ENCODE measurements at places on chromosomes 5 and 9. TPM values are rescaled to one million over a fixed set of nuclear protein-coding genes. Genes with fewer than 3 reads are reported as not detected.
A peak's percentile ranks its signal among the peaks of the same experiment; 100 is the strongest.

The DRD1 gene
- 0.07 TPM for polyA plus RNA-seq

The ORM1 gene
- polyA plus RNA-seq, result 0.99 TPM

- no peaks in the 10 kb centered on the region for H3K4me1 ChIP-seq
- no peaks in the 10 kb centered on the region for H3K27me3 ChIP-seq
- no peak overlapping the region for H3K27ac ChIP-seq
- DNase-seq, result peak; percentile 70
Observed at GRCh38 chr5:429453-430188, 13.4 kb upstream of the EXOC3 start.

DNA sequence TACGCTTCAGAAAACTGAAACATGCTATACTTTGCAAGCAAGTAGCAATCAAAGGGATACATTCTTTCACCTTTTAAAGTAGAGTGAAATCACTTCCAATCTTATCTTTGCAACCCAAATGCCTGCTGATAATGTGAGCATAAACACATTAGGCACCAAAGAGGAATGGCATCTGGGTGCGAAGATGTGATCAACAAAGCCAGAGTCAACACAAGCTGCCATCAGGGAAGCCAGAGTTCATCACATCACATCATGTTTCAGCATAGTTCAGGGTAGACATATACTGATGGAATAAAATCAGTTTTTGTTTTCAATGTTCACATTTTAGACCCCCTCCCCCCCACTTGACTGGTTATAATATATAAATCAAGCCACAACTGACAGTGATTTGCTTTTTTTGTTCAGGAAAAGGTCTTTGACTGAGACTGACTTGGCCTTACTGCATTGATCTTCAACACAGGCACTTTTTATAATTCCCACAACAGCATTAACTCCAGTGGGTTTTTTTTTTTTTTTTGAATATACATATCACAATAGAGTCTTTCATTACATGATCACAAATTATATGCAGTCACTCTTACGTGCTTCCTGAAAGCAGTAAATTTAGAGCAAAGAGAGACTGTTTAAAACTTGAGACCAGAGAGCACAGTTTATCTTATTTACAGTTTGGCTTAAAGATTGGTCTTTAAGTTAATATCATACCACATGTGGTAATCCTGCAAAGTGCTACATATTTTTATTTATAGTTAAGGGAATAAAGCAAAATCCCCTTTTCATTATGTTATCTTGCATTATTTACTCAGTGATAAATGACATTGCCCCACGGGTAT is 20.3 kb downstream of the AOPEP start:
- H3K4me3 ChIP-seq, result no peak overlapping the region
- no peaks in the 10 kb centered on the region for H3K4me1 ChIP-seq
- no peak for DNase-seq
- H3K27ac ChIP-seq, result no peak overlapping the region
- H3K27me3 ChIP-seq, result no peaks in the 10 kb centered on the region
- H3K36me3 ChIP-seq, result peaks cover 26% of the 10 kb centered on the region

DNA sequence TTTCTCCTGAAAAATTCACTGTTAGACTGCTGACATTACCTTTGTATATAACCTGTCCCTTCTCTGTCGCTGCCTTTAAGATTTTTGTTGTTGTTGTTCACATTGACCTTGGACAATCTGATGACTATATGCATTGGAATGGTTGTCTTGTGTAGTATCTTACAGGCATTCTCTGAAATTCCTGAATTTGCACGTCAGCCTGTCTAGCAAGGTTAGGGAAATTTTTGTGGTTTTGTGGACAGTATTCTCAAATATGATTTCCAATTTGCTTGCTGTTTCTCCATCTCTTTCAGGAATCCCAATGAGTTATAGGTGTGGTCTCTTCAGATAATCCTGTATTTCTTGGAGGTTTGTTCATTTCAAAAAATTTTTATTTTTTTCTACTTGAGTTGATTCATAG is 140.8 kb downstream of the PRR16 start:
- H3K36me3 ChIP-seq, result no peaks in the 10 kb centered on the region
- H3K27me3 ChIP-seq, result no peaks in the 10 kb centered on the region
- H3K27ac ChIP-seq, result no peak overlapping the region
- no peak overlapping the region for H3K4me3 ChIP-seq

DNA sequence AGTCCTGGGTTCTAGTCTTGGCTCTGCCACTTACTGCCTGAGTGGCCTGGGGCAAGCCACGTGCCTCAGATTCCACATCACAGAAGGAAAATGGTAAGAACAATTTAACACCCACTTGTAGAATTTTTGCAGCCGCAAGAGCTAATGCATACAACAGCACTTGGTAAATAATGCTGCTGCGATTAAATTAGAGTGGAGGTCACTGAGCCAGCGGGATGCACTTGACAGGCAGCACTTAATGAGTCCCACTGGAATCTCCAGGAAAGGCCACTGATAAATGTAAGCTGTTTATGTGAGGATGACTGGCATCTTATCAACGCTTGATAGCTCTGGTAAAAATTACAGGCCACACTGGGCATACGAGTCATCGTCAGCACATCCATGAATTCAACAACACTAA is 59.4 kb upstream of the UBTD2 start:
- H3K4me3 ChIP-seq, result no peak overlapping the region
- DNase-seq, result no peak
- no peak overlapping the region for H3K27ac ChIP-seq

DNA sequence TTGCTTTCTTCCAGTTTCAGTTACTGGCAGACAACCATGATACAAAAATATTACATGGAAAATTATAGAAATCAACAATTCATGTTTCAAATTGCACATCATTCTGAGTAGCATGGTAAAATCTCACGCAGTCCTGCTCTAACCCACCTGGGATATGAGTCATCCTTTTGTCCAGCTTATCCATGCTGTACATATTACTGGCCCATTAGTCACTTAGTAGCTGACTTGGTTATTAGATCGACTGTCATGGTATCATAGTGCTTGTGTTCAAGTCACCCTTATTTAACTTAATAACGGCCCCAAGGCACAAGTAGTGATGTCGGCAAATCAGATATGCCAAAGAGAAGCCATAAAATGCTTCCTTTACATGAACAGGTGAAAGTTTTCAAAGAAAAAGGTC is 41.2 kb downstream of the NADK2 start:
- peaks cover 40% of the 10 kb centered on the region for H3K36me3 ChIP-seq
- DNase-seq, result no peak
- no peaks in the 10 kb centered on the region for H3K27me3 ChIP-seq
- no peaks in the 10 kb centered on the region for H3K4me1 ChIP-seq
